Thymus (tissue), 14 donors: ENCODE measurements at places on chromosomes 11 and 22. TPM values are rescaled to one million over a fixed set of nuclear protein-coding genes. Genes with fewer than 3 reads are reported as not detected.

DNA sequence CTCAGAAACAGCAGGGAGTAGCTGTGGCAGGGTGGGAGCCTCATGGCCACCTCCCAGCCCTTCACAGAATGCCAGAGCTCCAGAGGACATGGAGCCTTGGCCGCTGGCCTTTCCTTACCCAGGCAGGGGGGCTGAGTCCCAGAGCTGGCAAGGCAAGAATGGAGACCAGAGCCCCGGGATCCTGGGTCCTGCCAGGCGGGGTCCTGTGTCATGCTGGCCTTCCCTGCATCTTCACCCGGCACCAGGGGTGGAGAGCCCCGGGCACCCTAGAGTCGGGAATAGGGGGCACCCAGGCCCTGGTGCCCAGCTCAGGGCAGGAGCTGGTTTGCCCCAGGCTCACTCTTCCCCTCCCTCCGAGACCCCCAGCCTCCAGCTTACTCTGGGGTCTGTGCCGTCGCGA lies 519.9 kb downstream of the TBC1D22A start:
- no peak for DNase-seq
- H3K27me3 ChIP-seq = no peaks in the 10 kb centered on the region
- H3K4me1 ChIP-seq = no peaks in the 10 kb centered on the region
- no peaks in the 10 kb centered on the region for H3K36me3 ChIP-seq
- H3K27ac ChIP-seq = no peak overlapping the region

- no peaks in the 10 kb centered on the region for H3K27me3 ChIP-seq
- H3K4me1 ChIP-seq = peaks cover 7% of the 10 kb centered on the region
- H3K4me3 ChIP-seq = peak overlapping the region; percentile 56
- peak overlapping the region; percentile 32 for H3K27ac ChIP-seq
- no peaks in the 10 kb centered on the region for H3K36me3 ChIP-seq
Observed at GRCh38 chr22:28443526-28443876, 236.1 kb downstream of the TTC28 start.

DNA sequence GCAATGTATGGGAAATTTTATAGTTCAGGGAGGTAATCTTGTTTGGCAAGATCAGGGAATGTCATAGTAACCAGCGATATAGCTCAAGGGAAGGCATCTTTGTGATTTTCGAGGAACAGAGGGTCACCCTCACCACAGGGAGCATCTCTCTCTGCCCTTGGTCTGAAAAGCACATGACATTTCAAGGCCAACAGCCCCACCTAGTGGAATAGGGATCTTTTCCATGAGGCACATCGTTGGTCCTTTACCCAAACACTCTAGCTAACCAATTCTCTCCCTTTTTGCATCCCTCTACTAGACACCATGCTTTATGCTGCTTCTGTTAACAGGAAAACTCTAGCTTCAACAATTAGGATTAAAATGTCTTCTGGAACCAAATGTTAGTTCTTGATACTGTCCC lies 179.0 kb downstream of the GRM5 start:
- H3K27ac ChIP-seq = no peak overlapping the region
- H3K27me3 ChIP-seq = no peaks in the 10 kb centered on the region
- no peak overlapping the region for H3K4me3 ChIP-seq
- DNase-seq = peak; percentile 17

- no peaks in the 10 kb centered on the region for H3K36me3 ChIP-seq
- no peak overlapping the region for H3K27ac ChIP-seq
- H3K4me3 ChIP-seq = no peak overlapping the region
- H3K27me3 ChIP-seq = no peaks in the 10 kb centered on the region
- H3K4me1 ChIP-seq = no peaks in the 10 kb centered on the region
Observed at GRCh38 chr11:101046947-101047346, 82.7 kb downstream of the PGR start.

- peaks cover 34% of the 10 kb centered on the region for H3K4me1 ChIP-seq
- peak overlapping the region; percentile 18 for H3K27ac ChIP-seq
- H3K4me3 ChIP-seq = no peak overlapping the region
Observed at GRCh38 chr11:65606876-65607613, 7.0 kb downstream of the MAP3K11 start.

GRCh38 chr11:76152741-76153570 lies 53.3 kb downstream of the WNT11 start:
- peaks cover 11% of the 10 kb centered on the region for H3K27me3 ChIP-seq
- peaks cover 14% of the 10 kb centered on the region for H3K4me1 ChIP-seq
- H3K4me3 ChIP-seq = no peak overlapping the region
- no peak overlapping the region for H3K27ac ChIP-seq
- H3K36me3 ChIP-seq = no peaks in the 10 kb centered on the region

GRCh38 chr11:119205080-119205479 lies 1.1 kb upstream of the CBL start:
- peaks cover 21% of the 10 kb centered on the region for H3K4me1 ChIP-seq
- H3K36me3 ChIP-seq = peaks cover 4% of the 10 kb centered on the region
- DNase-seq = peak; percentile 23

TRIM51G gene
- total RNA-seq = not detected

ZP1 gene
- total RNA-seq = 1.6 TPM

OR52R1 gene
- not detected for total RNA-seq
